ENCODE measurements at places on chromosomes 4 and X.

DNA sequence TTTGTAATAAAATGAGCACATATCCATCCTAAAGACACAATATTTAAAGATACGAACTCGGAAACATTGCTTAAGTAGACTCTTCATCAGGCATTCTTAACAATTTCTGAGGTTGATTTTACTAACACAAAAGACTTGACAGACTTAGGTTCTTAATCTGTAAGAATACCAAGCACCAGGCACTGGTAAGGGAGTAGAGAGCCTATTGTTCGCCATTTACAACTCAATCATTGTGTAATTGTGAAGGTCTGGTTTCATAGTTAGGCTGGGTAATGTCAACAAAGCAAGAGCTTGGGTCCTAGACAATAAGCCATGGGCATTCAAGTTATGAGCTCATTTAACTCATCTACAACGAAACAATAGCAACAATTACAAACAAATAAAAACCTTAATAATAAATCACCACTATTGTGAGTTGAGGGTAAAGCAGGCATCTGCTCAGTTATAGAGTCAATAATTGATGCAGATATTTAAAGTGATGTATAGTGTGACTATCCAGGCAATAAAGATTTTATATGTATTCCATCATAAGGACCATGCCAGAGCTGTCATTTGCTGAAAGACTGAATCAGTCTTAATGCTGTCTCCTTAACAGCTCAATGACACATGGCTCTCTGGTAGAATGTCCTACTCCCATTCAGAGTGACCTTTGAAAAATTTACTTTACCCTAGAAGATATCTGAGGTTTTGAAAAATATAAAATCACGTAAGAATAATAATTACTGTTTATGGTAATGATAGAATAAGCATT lies 664.0 kb upstream of the PCDH7 start:
- no peak for DNase-seq

GRCh38 chrX:41347186-41347585 lies 13.2 kb downstream of the DDX3X start:
- DNase-seq, result no peak

GRCh38 chr4:164799410-164799809 lies 45.5 kb downstream of the SMIM31 start:
- DNase-seq, result no peak

- no peak for DNase-seq
These were observed 723 bp downstream of the NKX6-1 start for GRCh38 chr4:84498203-84498934.

DNA sequence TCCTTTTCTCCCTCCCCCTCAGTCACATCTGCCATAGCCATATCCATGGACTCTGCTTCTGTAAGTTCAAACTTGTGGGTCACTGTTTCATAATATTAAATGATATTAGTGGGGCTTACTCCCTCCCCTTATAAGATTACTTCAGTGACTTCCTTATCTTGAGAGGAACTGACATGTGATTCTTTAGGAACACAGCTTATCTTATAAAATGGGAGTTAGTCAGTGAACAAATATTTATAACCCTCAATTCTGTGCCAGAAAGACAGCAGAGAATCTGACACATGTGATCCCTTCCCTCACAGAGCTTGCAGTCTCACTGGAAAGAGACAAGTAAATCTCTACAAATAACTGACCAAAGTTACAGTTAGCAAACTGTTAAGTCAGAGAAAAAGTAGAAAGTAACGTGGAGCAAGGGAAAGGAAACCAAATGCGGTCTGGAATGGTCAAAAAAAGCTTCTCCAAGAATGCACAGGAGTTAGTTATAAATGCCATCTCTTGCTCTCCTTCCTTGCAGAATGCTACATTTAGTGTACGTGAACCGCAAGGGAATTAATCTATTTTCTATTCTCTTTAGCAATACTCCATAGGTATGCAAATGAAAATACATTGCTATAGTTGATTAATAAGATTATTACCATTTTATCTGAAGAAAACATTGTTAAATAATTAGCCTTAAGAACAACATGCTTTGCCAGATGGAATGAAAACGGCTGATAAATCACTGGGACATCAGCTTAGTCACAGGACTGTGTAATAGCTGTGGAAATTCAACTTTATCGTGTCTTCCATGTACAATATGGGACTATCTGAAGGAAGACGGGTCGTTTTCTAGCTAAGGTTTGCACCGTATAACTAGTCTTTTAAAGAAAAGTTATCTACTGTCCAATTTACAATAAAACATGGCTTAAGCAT lies 29.0 kb downstream of the SGMS2 start:
- no peak for DNase-seq

DNA sequence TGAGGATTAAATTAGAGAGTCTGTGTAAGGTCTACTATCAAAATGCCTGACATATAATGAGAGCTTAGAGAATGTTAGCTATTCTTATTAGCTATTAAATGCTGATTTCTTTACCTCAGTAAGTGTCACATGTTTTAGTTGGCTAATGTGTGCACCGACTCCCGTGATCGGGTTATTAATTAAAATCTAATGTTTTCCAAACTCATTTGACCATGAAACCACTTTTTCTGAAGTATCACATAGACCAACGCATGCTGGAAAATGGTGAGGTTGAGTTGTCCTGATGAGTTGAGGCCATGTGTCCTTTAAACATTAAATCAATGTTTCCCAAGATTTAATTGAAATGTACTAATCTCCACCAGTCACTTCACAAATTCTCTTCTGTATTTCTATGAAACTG lies 84.8 kb upstream of the C1QTNF7 start:
- DNase-seq, result no peak

DNA sequence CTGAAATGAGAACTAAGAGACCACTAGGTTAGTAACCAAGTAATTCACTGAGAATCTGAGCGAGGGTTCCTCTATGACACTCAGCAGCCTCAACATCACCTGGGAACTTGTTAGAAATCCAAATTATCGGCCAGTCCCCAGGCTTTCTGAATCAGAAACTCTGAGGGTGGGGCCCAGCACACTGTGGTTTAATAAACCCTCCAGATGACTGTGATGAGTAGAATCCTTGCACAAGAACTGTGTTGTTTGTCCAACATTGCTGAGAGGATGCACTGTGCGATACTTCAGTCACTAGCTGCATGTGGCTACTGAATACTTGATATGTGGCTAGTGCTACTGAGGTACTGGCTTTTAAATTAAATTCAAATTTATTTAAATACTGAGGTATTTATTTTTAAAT lies 243.9 kb downstream of the MAML3 start:
- no peak for DNase-seq
